HCT116 (cell line): ENCODE measurements at places on chromosomes 6 and 20.

DNA sequence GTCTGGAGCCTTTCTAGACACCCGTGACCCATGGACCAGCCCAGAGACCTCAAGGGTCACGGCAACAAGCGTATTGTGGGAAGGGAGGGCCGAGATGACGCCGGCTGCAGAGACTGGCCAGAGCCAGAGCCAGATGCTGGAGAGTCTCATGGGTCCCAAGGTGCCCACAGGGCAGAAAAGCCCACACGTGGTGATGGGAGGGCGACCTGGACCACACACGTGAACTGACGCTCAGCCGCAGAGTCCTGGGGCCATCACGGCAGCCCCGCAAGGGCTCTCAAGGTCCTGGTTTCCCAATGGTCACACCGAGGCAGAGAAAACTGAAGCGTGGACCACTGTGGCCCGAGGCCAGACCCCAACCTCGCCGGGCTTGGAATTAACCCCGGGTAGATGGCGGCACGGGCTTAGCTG lies 92.6 kb downstream of the YTHDF1 start:
- DNase-seq = no peak

GRCh38 chr6:166632731-166633130 lies 5.7 kb upstream of the RPS6KA2 start:
- no peak for DNase-seq

GRCh38 chr20:19699180-19699971 lies 58.7 kb upstream of the RIN2 start:
- peak; percentile 10 for DNase-seq

GRCh38 chr6:47437592-47437991 lies 40.0 kb upstream of the CD2AP start:
- DNase-seq = no peak

DNA sequence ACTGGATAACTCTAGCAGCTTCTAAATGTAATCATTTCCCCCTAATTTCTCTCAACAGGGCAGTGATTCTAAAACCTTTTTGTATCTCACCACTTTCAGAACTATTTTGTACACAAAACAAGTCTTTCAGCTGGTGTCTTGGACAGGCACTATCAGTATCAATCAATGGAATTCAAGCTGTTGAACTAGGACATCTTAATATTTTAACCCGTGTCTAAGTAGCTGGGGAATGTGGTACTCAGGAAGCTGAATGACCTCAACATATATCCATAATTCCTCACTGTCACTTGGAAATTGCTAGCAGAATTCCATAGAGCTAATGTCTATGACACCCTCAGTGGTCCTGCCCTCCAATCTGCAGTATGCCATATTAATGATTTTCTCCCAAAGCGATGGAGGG lies 24.5 kb downstream of the ADAT2 start:
- no peak for DNase-seq
